ENCODE measurements at places on chromosomes 6 and 20. TPM values are rescaled to one million over a fixed set of nuclear protein-coding genes. Genes with fewer than 3 reads are reported as not detected.

DLK2 gene
- total RNA-seq = 2.7 TPM

ARMH2 gene
- not detected for total RNA-seq

- H3K4me1 ChIP-seq = no peaks in the 10 kb centered on the region
- no peak overlapping the region for H3K4me3 ChIP-seq
- DNase-seq = no peak
- no peak overlapping the region for H3K27ac ChIP-seq
Observed at GRCh38 chr20:41336711-41337492, 3.7 kb upstream of the LPIN3 start.

DNA sequence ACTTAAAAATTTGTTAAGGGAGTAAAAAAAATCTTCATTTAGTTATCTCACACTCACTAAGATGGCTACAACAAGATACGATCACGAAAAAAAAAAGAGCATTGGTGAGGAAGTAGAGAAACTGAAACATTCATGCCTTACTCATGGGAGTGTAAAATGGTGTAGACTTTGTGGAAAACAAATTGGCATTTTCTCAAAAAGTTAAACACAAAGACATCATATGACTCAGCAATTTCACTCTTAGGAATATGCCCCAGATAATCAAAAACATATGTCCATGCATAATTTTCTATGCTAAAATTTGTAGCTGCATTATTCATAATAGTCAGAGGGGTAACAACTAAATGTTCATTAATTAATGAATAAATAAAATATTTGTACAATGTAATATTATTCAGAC, 120.9 kb upstream of the IRAK1BP1 start:
- no peak overlapping the region for H3K4me3 ChIP-seq
- H3K27ac ChIP-seq = no peak overlapping the region
- no peaks in the 10 kb centered on the region for H3K36me3 ChIP-seq
- no peaks in the 10 kb centered on the region for H3K27me3 ChIP-seq
- DNase-seq = no peak

- H3K27me3 ChIP-seq = no peaks in the 10 kb centered on the region
- no peak for DNase-seq
- H3K4me1 ChIP-seq = peaks cover 8% of the 10 kb centered on the region
- no peak overlapping the region for H3K27ac ChIP-seq
- H3K36me3 ChIP-seq = peaks cover 95% of the 10 kb centered on the region
- no peak overlapping the region for H3K4me3 ChIP-seq
Observed at GRCh38 chr20:53570446-53571276, 23.0 kb downstream of the ZNF217 start.

- peak overlapping the region; percentile 81 for H3K27ac ChIP-seq
- peaks cover 100% of the 10 kb centered on the region for H3K4me1 ChIP-seq
- DNase-seq = peak; percentile 75
- no peak overlapping the region for H3K4me3 ChIP-seq
Observed at GRCh38 chr20:31674895-31675827, 37.4 kb downstream of the COX4I2 start.

Data from heart left ventricle (tissue), 16 donors.